ENCODE measurements at places on chromosomes 1 and 21. TPM values are rescaled to one million over a fixed set of nuclear protein-coding genes. Genes with fewer than 3 reads are reported as not detected.

Gene NHLH1
- not detected for total RNA-seq

Gene CD160
- total RNA-seq: 1.7 TPM

Gene DNTTIP2
- 60.4 TPM for total RNA-seq

Gene ACTL8
- not detected for total RNA-seq

Gene AUNIP
- not detected for total RNA-seq

Gene MFAP2
- total RNA-seq: not detected

Gene ALPL
- total RNA-seq: 0.41 TPM

Gene RHEX
- not detected for total RNA-seq

Gene HSD3B2
- 2.6 TPM for total RNA-seq

Gene KRTAP21-2
- not detected for total RNA-seq

Gene KIF26B
- 0.06 TPM for total RNA-seq

Gene GNG12
- total RNA-seq: not detected

Gene DYNLT5
- not detected for total RNA-seq

Gene RGSL1
- total RNA-seq: not detected

Gene RNPEP
- 25.1 TPM for total RNA-seq

Gene RAB7B
- total RNA-seq: 0.15 TPM

Gene DCST2
- 1.6 TPM for total RNA-seq

Gene COL24A1
- total RNA-seq: 0.40 TPM

Gene CNR2
- total RNA-seq: 1.0 TPM

Gene TARDBP
- 177 TPM for total RNA-seq

Gene LMOD1
- 0.10 TPM for total RNA-seq

Gene NHLH2
- not detected for total RNA-seq

Gene ILDR2
- total RNA-seq: 0.13 TPM

Gene VCAM1
- total RNA-seq: 0.12 TPM

Gene OR2G6
- not detected for total RNA-seq

Gene PHACTR4
- 31.4 TPM for total RNA-seq

Gene MCOLN3
- 2.8 TPM for total RNA-seq

Gene TNFRSF18
- 6.4 TPM for total RNA-seq

Gene ESPN
- 6.2 TPM for total RNA-seq

Gene CD53
- 288 TPM for total RNA-seq

Gene CDCA8
- 1.1 TPM for total RNA-seq

Gene AADACL3
- total RNA-seq: not detected

Gene F13B
- not detected for total RNA-seq

Gene CD5L
- not detected for total RNA-seq

Gene ANXA9
- total RNA-seq: not detected

Gene FBXO2
- total RNA-seq: 5.3 TPM

Gene ARMH1
- 102 TPM for total RNA-seq

Gene UQCRHL
- total RNA-seq: 1.3 TPM

Gene UBL4B
- not detected for total RNA-seq

Gene CFHR3
- total RNA-seq: not detected

Gene RFX5
- 50.3 TPM for total RNA-seq

Gene MYOC
- total RNA-seq: not detected

Gene LRRC3
- total RNA-seq: 0.98 TPM

Gene TUT4
- 130 TPM for total RNA-seq

Gene TRNP1
- not detected for total RNA-seq

Gene MIS18A
- total RNA-seq: 9.7 TPM
